Stimulated activated CD4-positive, alpha-beta T cell treated with anti-CD3 and anti-CD28 coated beads, Interleukin-1b, Interleukin-23, amount 100 ng/mL, for 48 hours (primary cell): ENCODE measurements at places on chromosomes 1 and 21.

- no peak for DNase-seq
Measured at GRCh38 chr1:235876402-235876841, 9.7 kb upstream of the LYST start.

DNA sequence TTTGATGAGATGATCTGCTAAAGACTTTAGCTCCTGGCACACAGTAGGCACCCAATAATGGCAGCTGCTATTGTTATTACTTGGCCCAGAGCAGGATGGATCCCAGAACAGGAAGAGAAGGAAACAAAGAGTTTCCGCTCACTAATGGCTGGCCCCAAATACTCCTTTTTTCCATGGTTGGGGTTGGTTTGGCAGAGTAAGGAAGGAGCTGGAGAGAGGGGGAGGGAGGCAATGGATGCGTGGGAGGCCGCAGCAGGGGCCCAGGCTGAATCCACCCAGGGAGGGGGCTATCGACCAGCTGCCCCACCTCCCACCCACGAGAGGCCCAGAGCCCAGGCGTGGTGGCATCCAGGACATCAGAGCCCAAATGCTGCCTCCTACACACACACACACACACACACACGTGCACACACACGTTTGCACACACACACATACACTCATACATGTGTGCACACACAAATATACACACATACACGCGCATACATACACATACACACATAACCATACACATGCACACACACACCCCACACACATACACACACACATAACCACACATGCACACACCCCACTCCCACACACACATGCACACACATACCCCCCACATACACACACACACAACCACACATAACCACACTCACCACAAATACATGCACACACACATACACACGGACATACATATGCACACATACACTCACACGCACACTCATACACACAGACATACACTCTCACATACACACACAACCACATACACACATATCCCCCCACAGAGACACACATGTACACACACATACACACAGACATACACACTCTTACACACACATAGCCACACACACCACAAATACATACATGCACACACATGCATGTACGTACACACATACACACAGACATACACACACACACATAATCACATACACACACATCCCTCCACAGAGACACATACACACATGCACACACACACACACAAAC, 25.2 kb downstream of the C1QB start:
- DNase-seq: no peak

DNA sequence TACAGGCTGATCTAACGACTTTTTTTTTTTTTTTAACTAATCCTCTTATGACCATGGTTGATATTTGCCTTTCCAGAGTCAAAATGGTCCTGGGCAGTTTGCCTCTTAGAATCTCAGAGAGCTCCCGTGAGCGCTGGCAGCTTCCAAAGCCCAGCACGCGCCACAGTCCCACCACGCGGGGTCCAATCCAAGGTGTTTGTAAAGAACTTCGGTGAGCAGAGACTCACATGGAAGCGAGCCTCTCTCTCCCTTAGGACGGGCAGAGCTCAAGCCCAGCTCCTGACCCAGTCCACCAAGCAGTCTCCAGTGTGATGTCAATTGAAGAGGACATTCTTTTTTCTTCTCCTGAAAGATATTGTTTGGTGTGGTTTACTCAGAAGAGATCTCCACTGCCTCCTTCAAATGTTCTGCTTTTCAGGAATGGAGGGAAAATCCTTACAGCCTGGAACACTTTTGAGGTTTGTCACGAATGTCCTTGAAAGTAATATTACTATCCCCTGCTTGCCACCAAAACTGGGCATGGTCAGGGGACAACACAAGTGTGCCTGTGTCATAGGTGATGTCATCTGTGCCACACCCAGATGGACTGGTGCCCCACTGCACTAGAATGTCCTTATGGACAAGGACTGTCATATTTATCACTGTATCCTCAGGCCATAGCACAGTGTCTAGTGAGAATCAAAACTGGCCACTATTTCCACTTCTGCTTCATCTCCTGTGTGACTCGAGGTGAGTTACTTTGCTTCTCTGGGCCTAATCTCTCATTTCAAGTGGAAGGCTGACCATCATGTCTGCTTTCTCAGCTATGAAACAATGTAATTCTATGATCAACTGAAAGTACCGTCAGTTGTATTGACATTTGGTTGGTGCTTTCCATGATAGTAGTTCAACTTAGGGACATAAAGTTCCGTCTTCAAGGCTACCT, 97.4 kb upstream of the EDEM3 start:
- DNase-seq: no peak

DNA sequence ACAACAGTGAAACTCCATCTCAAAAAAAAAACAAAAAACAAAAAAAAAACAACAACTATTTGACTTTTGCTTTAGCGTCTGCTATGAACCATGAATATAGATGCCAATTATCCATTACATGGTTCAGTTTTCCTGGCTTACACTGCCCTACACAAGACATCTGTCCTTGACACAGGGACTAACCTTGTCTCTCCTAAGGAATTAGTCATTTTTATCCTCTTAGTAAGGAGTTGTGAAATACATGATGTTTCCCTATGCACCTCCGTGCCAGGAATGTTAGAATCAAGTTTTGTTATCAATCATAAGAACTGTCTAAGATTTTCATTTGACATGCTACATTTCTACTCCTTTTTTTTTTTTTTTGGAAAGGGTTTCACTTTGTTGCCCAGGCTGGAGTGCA, 241.8 kb downstream of the KIF26B start:
- DNase-seq: no peak

GRCh38 chr21:19405326-19405725, 1001.7 kb upstream of the TMPRSS15 start:
- DNase-seq: no peak

GRCh38 chr1:88237058-88237457, 447.0 kb upstream of the PKN2 start:
- no peak for DNase-seq

DNA sequence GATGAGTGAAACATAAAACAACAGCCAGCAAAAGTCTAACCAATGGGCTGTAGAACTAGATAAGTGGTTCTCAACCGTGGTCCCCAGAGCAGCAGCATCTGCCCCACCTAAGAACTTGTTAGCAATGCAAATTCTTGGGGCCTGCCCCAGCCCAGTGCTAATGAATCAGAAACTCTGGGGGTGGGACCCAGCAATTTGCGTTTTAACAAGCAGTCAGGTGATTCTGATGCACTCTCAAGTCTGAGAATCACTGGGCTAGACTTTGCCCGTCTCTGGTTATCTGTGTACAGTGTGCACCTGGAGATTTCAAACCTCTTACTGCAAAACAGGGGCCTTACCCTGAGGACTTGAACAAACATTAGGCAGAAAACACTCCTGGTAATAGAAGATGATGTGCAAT, 66.5 kb downstream of the PLXNA2 start:
- no peak for DNase-seq

DNA sequence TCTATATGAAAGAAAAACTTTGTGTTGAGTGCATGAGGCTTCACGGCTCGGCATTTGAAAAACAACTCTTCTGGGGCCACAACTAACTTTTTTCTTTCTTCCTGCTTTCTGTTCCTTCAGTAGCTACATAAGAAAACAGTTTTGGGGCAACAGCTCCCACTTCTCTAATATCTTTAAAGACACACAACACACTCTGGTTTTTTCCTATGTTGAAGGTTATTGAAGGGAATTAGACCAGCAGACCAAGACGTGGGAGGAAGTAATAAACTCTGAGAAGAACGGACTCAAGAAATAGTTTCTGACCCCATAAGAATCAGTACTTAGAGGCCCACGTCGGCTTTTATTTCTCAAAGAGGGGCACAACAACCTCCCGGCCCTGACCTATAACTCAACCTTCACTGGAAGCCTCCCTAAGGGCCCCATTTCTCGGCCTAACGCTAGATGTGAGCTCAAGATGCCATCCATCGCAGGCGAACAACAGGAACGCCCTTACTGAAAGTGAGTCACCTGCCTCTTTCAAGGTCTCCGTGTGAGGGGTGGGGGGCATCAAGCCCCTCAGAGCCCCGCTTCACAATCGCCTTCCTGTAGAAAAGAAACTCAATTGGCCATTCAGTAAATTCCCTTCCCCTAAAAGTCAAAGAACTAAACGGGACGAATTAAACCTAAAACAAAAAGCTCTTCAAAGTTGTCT, 844 bp downstream of the ZMYM6 start:
- peak; percentile 46 for DNase-seq

DNA sequence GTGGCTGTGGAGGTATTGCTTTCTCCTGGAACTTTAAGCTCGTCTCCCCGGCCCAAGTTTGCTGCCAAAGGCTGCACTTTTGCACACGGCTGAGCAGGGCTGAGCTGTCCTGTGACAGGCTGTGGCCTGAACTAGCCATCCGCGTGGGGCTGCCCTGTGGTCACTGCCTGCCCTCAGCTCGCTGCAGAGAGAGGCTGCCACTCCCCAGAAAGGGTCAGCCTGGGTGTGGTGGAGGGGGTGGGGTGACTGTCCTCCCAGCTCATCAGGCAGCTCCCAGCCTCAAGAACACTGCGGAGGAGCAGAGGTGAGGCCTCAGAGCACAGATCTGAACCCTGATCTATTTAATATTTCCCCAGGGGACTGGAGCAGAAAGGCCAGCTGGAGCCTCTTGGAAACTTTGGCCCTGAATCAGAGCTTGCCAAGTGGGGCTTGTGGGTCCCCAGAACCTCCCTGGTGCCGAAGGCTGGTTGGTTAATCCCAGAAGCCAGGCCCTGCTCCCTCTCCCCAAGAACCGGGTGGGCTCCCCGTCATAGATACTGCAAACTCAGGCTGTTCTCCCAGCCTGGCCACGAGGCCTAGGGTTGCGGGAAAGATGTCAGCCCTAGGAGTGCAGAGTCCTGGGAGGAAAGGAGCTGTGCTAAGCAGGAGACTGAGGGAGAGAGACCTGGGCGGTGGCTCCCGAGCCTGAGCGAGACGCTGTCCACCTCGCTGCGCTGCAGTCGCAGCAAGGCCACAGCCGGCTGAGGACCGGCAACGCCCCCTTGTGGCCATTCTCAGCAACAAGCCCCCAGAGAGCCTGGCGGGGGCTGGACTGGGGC, 125.1 kb upstream of the IPO9 start:
- DNase-seq: peak; percentile 71

GRCh38 chr1:18109058-18109755, 1.6 kb downstream of the IGSF21 start:
- no peak for DNase-seq

GRCh38 chr1:94037392-94038229, 83.3 kb downstream of the ABCA4 start:
- DNase-seq: peak; percentile 43

GRCh38 chr1:1788646-1789431, 10.6 kb upstream of the NADK start:
- DNase-seq: no peak

GRCh38 chr1:217542837-217543236, 88.1 kb downstream of the GPATCH2 start:
- no peak for DNase-seq

DNA sequence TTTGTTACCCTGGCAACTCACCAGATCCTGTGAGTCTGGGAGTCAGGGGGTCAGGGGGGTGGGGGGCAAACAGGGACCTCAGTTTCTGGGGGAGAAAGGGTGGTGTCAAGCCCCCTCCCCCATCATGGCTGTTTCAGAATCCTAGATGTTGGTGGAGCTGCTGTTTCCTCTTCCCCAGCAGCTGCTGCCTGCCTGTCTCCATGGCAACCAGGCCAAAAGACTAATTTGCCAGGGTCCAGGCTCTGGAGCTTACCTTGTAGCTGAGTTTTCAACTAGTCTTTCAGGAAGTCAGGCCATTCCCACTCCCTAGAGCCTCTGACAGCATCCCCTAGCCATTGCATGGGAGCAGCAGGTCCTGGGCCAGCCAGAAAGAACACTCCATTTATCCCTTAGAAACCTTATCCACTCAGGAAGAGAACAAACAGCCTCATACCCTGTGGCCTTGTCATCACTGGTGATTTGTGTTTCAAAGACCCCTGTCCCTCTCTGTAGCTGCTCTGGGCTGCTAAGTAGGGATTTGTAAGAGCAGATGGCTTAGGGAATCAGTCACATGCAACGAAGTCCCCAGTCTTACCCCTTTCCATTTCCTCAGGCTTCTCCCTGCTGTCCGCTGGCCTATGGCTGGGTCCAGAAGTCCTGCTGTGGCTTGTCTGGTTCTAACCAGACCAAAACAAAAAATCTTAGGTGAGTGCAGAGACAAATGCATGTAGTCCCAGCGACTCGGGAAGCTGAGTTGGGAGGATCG, 21.5 kb upstream of the STMN1 start:
- DNase-seq: no peak

DNA sequence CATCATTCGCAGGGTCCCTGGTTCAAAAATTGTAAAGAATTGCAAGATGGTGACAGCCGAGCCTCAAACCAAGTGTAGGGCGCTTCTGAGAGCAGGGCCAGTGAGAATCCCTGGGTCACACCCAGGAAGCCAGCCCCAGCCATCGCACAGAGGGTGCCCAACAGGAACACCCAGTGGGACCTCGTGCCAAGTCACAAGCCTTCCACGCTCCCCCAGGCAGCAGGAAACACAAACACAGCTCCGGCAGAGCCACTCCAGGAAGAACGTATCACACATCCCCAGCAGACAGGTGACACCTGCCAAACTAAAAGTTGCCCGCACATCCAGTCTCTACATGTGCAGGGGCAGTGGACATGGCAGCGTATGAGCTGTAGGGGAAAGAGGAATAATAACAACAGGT, 20.2 kb downstream of the DHRS3 start:
- no peak for DNase-seq

GRCh38 chr1:214550013-214550856, 1.2 kb downstream of the PTPN14 start:
- DNase-seq: no peak
